Fibroblast of skin of back (primary cell): ENCODE measurements at places on chromosomes 5 and 9.

DNA sequence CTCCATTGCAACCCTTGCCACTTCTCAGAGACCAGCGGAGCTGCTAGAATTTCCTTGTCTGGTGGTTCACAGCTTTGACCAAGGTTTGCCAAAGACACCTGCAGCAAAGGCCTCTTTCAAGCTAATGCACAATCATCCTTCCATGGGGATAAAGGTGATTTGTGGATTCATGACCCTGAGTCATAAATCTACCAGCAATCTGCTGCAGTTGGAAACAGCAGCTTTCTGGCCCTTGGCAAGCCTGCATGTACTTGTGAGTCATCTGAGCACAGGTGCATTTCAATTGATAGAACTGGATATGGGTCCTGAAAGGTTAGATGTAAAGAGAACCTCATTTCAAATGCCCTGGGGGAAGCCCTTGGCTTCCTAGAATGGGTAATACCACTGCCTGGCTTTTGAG, 21.6 kb upstream of the TCF7 start:
- DNase-seq: no peak

DNA sequence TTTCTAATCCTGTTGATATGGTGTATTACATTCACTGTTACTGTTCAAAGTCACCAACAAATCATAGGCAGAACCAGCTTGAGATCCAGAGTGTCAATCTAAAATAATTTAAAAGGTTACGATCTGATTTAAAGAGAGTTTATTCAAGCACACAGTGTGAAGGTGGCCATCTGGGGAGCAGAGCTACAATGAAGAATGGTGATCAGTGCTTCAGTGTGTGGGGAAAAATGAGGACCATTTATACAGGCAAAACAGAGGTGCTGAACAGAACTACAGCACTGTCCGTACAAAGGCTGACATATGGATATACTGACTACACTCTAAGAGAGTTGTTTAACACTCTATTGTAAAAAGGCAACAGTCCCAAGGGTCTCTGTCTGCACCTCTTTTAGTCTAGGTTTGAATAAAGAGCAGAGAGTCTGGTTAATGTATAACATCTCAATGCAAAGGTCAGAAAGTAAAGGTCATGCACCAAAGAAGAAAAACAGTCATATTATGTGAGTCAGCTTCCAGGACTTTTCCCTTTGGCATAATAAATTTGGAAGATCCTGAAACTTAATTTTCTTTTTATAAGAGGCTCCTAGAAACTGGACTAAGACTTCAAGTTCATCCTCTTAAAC, 29.7 kb upstream of the TDRD7 start:
- no peak for DNase-seq

- DNase-seq: peak; percentile 77
Measured at GRCh38 chr9:82456642-82457041, 468.1 kb downstream of the SPATA31D1 start.

- DNase-seq: peak; percentile 45
Measured at GRCh38 chr5:155833287-155833686, 493.7 kb upstream of the SGCD start.

DNA sequence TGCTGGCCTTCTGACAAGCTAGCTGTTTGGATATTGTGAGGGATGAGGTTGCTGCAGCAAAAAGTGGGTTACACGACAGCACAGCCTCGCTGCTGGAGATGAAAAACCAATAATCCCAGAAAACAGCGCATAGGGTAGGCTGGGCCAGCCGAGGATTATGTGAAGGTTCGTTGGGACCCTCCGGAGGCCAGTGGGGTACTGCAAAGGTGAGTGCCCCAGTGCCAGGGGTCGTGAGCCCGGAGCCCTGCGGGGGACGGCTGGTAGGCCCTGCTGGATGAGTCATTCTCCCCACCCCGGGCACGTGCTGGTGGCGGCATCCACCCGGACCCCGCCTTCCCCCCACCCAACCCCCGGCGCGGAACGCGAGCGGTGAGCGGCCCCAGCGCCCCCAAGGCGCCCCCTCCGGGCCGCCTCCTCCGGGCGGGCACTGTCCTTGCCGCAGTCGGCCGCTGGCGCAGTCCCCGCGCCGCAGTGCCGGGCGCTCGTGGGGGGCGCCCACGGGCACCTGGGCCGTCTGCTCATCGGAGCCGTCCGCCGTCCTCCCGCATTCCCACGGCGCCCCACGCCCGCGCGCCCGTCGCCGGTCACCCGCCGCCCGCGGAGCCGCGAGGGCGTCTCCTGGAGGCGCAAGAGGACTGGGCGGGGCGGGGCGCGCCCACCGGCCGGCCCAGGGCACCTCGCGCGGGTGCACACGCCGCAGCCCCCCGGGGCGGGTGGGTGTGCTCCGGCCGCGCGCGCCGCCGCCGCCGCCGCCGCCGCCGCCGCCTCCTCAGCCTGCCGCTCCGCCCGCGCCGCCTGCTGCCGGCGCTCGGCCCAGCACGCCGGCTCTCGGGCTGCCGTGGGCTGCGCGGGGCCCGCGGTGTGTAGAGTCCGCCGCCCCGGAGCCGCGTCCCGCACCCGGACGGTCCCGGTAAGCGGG, at the start of gene PHF24:
TSS of gene PHF24 (plus strand) at position 794 of the 919 bp plus-strand sequence. CDS start 13,014 bp downstream, outside the sequence.
- peak; percentile 18 for DNase-seq

GRCh38 chr9:136502196-136502595, 19.4 kb upstream of the SEC16A start:
- DNase-seq: no peak

DNA sequence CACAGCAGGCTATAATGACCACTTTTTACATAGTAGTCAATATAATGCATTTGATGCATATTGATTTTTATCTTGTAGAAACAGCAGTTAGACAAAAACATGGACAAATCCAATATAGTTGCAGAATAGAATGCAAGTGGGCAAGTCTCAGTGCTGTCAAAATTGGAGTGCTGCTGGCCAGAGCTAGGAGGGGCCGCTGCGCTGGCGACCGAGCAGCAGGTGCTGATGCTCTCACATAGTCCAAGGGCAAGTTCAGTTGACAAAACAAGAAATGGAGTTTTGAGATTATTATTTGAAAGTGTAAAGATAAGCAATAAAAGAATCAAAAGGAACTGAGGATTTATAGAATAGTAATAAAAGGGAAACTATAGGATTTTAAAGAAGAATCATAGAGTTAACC, 60.6 kb upstream of the CDK20 start:
- DNase-seq: no peak

GRCh38 chr9:107059220-107059619, 196.3 kb downstream of the ZNF462 start:
- no peak for DNase-seq

- DNase-seq: no peak
Measured at GRCh38 chr5:125657936-125658335, 765.3 kb upstream of the GRAMD2B start.

- no peak for DNase-seq
Measured at GRCh38 chr5:78765756-78766411, 117.3 kb upstream of the LHFPL2 start.

- DNase-seq: no peak
Measured at GRCh38 chr5:134426361-134426760, 14.7 kb upstream of the CDKN2AIPNL start.
